ENCODE measurements at places on chromosomes 16 and 17.

DNA sequence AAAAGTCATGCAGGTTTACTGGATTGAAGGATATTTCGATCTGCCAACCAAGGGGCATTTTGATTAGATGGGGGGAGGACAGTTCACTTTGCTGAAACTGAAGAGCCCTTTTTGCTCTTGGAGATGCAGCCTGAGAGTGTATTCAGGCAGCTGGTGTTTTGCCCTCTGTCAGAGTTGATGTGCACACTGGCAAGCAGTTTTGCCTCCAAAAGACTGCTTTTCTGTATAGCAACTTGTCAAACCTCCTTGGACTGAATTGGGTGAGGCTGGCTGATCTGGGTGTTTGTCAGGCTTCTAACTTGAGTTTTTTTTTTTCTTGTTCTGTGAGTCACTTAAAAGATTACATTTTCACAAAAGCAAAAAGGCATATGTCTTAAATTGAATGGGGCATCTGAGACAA, 22.6 kb upstream of the ANKFN1 start:
- DNase-seq, result no peak

DNA sequence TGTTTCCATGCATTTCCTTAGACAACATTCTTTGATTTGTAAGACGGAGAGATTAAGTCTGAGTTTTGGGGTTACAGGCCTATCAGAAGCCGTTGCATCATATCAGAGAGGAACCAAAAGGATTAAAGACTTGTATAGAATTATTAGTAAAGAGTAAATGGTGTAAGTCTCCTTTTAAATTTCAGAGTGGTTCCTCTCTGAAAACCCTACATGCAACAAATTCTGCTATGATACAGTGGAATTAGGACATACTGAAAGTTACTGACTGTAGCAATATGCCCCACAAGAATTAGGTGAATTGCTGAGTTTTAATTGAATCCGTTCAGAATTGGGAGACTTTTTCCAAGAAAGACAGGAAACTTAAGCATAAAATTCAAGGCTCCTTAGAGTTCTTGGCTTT, 221.6 kb downstream of the FTO start:
- no peak for DNase-seq

GRCh38 chr17:75622076-75622475, 11.2 kb upstream of the SMIM5 start:
- no peak for DNase-seq

GRCh38 chr17:78397681-78398101, 19.2 kb downstream of the PGS1 start:
- DNase-seq, result no peak

- DNase-seq, result no peak
These were observed 48.5 kb downstream of the RAI1 start for GRCh38 chr17:17729620-17730249.

DNA sequence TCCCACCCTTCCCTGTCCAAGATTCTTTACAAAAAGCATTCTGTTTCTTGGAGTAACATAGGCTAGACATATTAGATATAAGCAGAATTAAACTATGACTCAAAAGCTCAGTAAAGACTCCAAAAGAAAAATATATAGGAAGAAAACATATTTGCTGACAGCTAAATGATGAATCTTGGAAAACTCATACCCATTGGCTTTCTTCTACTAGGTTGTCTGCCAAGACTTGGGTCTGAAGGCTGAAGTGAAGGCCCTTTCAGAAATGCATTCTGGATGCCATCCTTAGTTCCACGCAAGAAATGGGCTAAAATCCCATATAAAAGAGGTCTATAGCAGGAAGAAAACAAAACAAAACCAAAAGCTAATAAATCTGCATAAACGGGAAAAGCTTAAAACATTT, 15.1 kb downstream of the CEP20 start:
- no peak for DNase-seq

DNA sequence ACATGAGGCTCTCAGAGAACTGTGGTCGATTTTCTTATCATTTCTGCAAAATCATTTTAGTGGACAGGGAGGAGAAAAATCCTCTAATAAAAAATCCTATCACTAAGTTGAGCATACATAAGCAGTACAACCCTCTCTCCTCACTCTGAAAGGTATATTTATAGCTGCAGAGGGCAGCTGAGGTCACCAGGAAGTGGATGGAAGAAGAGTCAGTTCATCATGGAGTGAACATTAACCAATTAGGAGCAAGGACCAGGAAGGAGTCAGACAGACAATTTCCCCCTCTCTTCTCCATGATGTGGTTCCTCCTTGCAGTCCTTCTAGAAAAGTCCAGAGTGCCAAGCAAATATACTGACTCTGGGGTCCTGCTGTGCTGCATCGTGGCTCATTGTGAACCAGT, 253.7 kb downstream of the TOX3 start:
- DNase-seq, result no peak

- no peak for DNase-seq
These were observed 5.5 kb upstream of the CDH1 start for GRCh38 chr16:68731637-68732036.

GRCh38 chr16:30904114-30904780, 7.8 kb downstream of the CTF1 start:
- DNase-seq, result no peak
